ENCODE measurements at places on chromosomes 4 and X.
A peak's percentile ranks its signal among the peaks of the same experiment; 100 is the strongest.

GRCh38 chr4:105206214-105206613 lies 59.5 kb downstream of the TET2 start:
- no peaks in the 10 kb centered on the region for H3K36me3 ChIP-seq
- no peak for DNase-seq
- no peaks in the 10 kb centered on the region for H3K27me3 ChIP-seq
- H3K27ac ChIP-seq: no peak overlapping the region

GRCh38 chrX:3141031-3141430 lies 99.8 kb downstream of the ARSF start:
- H3K27ac ChIP-seq: no peak overlapping the region
- no peak for DNase-seq
- no peak overlapping the region for H3K4me3 ChIP-seq
- H3K36me3 ChIP-seq: no peaks in the 10 kb centered on the region
- peaks cover 13% of the 10 kb centered on the region for H3K4me1 ChIP-seq
- peaks cover 15% of the 10 kb centered on the region for H3K27me3 ChIP-seq

DNA sequence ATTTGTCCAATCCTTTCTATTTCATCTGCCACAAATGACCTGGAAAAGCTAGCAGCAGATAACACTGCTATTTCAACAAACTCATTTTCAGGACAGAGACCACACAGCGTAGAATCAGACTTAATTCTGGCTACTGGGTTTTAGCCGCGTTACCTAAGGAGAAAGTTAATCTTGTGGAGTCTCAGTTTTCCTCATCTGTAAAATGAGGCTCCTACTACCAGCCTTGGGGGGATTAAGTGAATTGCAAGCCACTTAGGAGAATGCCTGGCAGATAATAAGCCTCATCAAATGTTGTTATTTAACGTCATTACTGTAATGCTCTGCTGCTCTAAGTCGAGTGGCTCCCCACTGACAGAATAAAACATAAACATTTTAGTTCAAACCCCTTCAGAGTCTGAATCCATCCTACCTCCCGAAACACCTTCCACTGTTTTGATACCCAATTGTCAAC lies 1.4 kb downstream of the CCNI start:
- DNase-seq: no peak
- no peak overlapping the region for H3K4me3 ChIP-seq
- H3K4me1 ChIP-seq: peaks cover 21% of the 10 kb centered on the region
- H3K27me3 ChIP-seq: no peaks in the 10 kb centered on the region
- no peak overlapping the region for H3K27ac ChIP-seq

DNA sequence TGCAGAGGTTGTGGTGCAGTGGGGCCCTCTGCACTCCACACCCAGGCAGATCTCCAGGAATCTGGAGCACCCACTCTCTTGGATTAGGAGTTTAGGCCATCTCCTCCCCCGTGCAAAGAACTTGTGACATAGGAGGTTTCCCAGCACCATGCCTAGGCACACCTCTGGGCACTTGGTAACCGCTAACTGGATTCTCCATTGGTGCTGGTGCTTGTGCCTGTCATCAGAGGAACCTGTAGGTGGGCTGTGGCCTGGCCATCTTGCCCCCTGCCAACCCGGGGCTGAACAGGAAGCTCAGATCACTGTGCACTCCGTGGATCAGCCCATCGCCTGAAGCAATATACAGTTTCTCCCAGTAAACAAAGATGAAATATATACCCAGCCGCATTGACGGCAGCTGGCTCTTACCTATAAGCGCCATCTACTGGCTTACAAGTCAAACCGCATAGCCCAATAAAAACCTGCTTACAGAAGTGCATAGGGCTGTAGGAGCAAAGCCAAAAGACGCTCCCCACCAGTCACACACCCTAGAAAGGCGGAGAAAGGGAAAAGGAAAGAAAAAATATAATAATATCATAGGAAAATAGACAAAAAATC lies 19.1 kb upstream of the TEX13B start:
- H3K27me3 ChIP-seq: no peaks in the 10 kb centered on the region
- H3K27ac ChIP-seq: no peak overlapping the region
- no peak overlapping the region for H3K4me3 ChIP-seq
- no peaks in the 10 kb centered on the region for H3K4me1 ChIP-seq
- DNase-seq: no peak

- H3K4me3 ChIP-seq: peak overlapping the region; percentile 56
- no peaks in the 10 kb centered on the region for H3K4me1 ChIP-seq
- H3K36me3 ChIP-seq: no peaks in the 10 kb centered on the region
- DNase-seq: no peak
- H3K27me3 ChIP-seq: peaks cover 46% of the 10 kb centered on the region
Measured at GRCh38 chrX:139692506-139692849, 15.5 kb downstream of the MCF2 start.

DNA sequence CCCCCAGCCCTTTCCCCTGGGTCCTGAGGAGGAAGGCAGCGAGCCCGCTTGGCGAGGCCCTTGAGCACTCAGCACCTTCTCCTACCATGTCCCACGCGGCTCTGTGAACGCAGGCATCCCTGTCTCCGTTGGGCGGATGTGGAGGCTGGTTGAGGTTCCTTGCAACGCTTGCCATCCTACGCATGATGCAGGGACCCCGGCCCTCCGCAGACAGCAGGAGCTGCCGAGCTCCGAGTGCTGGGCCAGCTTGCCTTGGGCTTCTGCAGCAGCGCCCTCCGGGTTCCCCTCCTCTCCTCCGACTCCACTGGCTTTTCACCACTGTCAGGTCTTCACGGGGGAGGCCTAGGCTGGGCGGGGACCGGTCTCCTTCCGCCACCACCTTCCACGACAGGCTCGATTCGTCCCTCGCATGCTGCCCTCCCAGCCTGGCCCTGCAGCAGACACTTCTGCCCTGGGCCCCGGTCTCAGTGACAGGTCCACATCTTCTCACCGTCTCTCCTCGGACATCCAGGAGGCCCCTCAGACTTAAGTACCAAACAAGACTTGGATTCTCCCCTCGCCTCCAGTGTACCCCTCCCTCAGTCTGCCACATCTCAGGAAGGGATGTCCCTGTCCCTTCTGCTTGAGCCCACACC lies 67.6 kb upstream of the HGFAC start:
- no peak for DNase-seq
- peaks cover 17% of the 10 kb centered on the region for H3K4me1 ChIP-seq
- H3K27me3 ChIP-seq: peaks cover 3% of the 10 kb centered on the region
- peak overlapping the region; percentile 27 for H3K27ac ChIP-seq

DNA sequence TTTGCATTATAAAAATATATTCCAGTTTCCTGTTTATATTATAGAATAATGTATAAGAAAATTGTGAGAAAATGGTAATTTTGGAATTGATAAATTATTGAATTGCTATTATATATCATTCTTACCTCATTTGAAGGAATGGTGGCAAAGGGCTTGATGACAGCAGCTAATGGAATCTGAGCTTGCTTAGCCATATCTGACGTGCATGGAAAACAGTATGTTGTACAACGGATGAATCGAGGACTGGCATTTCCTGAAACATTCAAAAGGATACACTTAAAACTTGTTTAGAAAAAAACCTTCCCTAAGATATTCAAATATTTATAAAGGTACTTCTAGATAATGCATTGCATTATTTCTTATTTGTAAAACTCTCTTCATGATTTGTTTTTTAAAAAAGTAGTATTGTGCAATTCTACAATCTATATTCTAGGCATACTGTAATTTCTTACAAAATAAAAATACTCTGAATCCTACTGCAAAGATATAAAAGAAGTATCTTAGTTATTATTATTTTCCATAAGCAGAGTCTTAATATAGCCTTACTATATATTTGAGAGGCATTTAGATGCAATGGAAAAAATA lies 38.3 kb downstream of the SEC24D start:
- H3K27me3 ChIP-seq: no peaks in the 10 kb centered on the region
- no peak for DNase-seq
- H3K27ac ChIP-seq: no peak overlapping the region

- no peak overlapping the region for H3K27ac ChIP-seq
- H3K4me3 ChIP-seq: no peak overlapping the region
- no peaks in the 10 kb centered on the region for H3K4me1 ChIP-seq
- H3K36me3 ChIP-seq: no peaks in the 10 kb centered on the region
- no peak for DNase-seq
Measured at GRCh38 chr4:20462426-20463175, 210.9 kb downstream of the SLIT2 start.

- H3K4me3 ChIP-seq: no peak overlapping the region
- H3K4me1 ChIP-seq: peaks cover 13% of the 10 kb centered on the region
- H3K27me3 ChIP-seq: no peaks in the 10 kb centered on the region
- H3K27ac ChIP-seq: no peak overlapping the region
Measured at GRCh38 chr4:73600954-73601353, 19.3 kb downstream of the RASSF6 start.

DNA sequence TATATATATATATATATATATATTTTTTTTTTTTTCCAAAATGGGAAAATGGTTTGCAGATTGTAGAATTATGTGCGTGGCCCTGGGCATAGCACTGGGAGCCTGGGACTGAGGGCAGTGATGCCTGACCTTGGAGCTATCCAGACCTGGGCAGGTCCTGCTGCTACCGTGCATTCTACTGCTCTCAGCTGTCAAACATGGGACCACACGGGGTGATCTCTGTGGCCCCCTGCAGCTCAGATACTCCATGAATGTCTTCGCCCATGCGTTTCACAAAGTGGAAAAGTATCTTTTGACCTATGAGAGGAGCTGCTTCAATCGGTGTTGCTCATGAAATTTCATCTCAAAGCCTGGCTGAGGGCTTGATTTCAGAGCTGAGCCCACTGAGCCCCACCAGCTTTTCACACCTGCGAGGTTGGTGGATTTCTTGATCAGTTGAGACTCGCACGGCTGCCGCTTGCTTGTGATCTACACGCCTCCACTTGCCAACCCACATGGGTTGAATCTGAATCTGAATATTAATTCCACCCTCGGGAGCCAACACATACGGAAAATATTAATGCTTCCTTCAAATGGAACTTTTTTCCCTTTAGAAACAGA lies 35.7 kb downstream of the ING2 start:
- no peak overlapping the region for H3K4me3 ChIP-seq
- H3K27me3 ChIP-seq: peaks cover 5% of the 10 kb centered on the region
- peaks cover 3% of the 10 kb centered on the region for H3K36me3 ChIP-seq

DNA sequence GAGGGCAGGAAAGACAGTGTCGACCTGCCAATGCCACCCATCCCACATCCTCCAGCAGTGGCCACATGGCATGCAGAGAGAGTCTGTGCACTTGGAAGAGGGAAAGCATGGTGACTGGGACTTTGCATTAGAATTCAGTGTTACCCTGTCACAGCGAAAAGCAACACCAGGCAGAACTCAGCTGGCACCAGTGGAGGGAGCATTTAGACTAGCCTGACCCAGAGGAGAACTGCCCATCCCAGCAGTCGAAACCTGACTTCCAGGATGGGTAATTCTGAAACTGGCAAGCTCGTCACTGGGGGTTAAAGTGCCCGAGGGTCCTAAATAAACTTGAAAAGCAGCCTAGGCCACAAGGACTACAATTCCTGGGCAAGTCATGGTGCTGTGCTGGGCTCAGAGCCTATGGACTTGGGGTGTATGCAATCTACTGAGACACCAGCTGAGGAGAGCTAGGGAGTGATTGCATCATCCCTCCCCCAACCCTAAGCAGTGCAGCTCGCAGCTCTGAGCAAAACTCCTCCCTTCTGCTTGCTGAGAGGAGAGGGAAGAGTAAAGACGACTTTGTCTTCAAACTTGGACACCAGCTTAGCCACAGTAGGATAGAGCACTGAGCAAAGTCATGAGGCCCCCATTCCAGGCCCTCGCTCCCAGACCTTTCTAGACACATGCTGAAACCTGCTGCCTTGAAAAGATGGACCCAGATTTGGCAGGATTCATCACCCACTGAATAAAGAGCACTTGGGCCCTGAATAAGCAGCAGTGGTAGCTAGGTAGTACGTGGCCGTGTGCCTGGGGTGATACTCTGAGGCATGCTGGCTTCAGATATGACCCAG lies 68.8 kb downstream of the DDX60L start:
- no peaks in the 10 kb centered on the region for H3K36me3 ChIP-seq
- no peaks in the 10 kb centered on the region for H3K27me3 ChIP-seq
- H3K4me3 ChIP-seq: no peak overlapping the region
- no peak for DNase-seq
- H3K27ac ChIP-seq: no peak overlapping the region

DNA sequence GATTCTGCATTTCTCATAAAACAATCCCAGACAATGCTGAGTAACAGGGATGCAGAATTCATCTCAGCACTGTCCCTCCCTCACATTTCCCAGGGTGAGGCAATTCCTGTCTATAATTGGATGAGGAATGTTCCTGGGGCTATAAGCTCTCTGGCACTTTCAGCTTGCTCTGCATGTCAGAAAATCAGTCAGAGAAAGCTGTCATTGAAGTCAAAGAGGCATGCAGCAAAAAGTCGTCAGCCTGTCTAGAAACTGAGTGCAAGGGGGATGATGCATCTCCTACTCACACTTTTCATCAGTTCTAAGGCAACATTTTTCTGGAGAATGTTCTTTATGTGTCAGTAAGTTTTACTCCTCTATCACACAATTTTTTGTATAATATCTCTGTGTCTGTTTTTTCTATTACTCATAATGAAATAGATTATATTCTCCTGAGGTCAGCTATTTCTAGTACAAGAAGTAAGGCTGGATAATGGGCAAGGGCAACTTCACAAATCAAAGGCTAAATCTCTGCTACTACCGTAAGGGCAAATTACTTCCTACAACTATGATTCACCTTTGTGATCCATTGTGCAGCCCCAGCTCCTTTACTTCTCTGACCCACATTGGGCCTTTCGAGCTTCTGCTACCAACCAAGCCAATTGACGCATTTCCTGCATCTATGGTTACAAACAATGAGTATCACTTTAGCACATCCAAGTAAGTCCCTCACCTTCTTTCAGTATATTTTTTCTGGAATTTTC lies 56.0 kb downstream of the TASL start:
- H3K36me3 ChIP-seq: no peaks in the 10 kb centered on the region
- no peaks in the 10 kb centered on the region for H3K4me1 ChIP-seq
- no peak for DNase-seq
- no peak overlapping the region for H3K4me3 ChIP-seq
- no peak overlapping the region for H3K27ac ChIP-seq

DNA sequence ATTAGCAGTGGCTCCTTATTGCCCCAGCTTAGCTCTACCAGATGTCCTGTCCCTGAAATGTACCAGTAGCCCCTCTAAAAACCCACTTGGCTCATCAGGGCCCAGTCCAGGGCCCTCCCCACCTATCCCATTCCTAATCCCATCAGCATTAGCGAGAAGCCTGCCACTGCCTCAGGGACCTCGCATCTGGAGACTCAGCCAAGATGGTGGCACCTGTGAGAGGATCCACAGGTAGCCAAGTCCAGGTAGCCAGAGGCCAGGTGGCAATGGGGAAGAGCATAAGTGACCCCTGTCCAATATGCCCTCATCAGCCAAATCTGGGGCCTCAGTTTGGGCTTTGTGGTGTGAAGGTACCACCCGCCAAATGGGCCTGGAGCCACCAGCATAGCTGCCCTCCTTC lies 97.7 kb downstream of the MAMLD1 start:
- no peak overlapping the region for H3K27ac ChIP-seq
- H3K4me3 ChIP-seq: no peak overlapping the region

GRCh38 chrX:71665747-71666146 lies 1.6 kb upstream of the LOC101059915 start:
- H3K27ac ChIP-seq: no peak overlapping the region
- DNase-seq: no peak
- no peaks in the 10 kb centered on the region for H3K4me1 ChIP-seq
- H3K27me3 ChIP-seq: no peaks in the 10 kb centered on the region

GRCh38 chrX:155334486-155335336 lies at the start of gene CLIC2:
CLIC2 (minus strand) TSS chrX:155334614; CDS start chrX:155334427, 187 bp downstream.
- DNase-seq: no peak
- H3K4me3 ChIP-seq: no peak within 1 kb of the TSS
- no peaks in the 10 kb centered on the region for H3K27me3 ChIP-seq
